ENCODE measurements at places on chromosomes 6 and 20. TPM values are rescaled to one million over a fixed set of nuclear protein-coding genes. Genes with fewer than 3 reads are reported as not detected.

DNA sequence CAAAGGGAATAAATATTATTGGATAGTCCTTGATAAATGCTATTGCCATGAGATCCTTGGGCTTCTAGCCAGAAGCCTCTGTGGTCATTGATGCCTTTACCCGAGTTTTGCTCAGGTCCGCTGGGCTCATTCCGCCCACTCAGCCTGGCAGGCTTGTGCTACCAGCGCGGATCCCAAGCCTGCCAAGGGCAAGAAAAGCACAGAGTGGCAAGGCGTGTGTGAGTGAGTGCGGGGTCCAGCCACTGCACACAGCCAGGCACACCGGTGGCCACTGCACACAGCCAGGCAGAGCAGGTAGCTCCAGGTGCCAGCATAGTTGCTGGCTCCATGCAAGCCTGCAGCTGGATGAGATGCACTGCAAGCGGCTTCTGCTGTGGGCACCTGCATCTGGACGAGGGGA is 38.7 kb downstream of the STK38 start:
- no peak for DNase-seq

The DPPA5 gene
- total RNA-seq: not detected

DNA sequence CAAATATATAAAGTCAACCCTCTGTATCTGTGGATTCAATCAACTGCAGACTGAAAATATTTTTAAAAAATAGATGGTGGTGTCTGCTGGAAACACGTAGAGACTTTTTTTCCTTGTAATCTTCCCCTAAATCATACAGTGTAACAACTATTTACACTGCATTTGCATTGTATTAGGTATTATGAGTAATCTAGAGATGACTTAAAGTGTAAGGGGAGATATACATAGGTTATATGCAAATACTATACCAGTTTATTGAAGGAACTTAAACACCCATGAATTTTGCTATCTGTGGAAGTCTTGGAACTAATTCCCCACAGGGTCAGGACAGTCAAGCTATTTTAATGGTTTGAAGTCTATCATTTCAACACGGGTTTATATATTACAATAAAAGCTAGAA is 10.2 kb downstream of the HDAC2 start:
- no peak for DNase-seq

DNA sequence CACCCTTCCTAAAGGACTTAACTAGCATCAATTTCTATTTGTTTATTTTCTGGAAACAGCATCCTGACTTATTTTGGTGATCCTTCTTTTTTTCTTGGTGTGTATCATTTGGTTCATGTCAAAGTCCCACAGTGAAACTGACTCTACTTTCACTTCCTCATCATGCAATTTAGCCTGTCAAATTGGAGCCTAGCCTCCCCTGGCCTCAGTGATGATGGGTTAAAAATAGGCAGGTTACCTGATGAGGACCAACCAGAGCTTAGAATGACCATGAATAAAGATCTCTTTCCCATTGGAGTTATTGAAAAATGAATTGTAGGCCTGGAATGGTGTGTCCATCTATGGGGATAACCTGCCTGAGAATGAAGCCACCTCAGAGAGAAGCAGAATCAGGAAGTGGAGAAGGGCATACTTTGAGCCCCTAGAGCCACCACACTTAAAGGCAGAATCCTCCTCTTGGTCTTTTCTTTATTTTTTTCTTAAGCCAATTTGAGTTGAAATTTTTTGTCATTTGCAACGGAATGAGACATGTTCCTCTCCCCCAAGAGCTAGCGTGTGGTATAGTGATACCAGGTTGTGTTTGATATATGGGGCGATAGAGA is 105.6 kb downstream of the BTBD3 start:
- no peak for DNase-seq

DNA sequence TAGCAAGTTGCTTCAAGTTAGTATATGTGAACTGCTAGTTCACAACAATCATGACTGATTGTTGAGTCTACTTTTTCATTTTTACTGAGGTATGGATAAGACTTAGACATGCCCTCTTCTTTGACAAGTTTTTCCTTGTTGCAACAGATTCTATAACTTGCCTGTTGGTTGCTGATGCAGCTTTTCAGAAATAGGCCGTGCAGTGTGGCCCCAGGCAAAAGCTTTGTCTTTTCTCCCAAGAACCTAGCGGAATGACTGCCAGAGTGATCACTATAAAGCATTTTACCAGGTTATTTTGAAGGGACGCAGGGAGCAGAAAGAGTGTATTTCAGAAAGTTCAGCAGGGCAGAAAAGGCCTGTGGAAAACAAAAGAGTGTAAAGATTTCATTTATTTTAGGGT is 16.0 kb downstream of the HECA start:
- DNase-seq: no peak

The NNAT gene
- total RNA-seq: 0.83 TPM

The LY6G6D gene
- not detected for total RNA-seq

- DNase-seq: no peak
Measured at GRCh38 chr6:39816747-39817146, 24.6 kb downstream of the DAAM2 start.
